ENCODE measurements at places on chromosomes 13 and 19. TPM values are rescaled to one million over a fixed set of nuclear protein-coding genes. Genes with fewer than 3 reads are reported as not detected.
A peak's percentile ranks its signal among the peaks of the same experiment; 100 is the strongest.

DNA sequence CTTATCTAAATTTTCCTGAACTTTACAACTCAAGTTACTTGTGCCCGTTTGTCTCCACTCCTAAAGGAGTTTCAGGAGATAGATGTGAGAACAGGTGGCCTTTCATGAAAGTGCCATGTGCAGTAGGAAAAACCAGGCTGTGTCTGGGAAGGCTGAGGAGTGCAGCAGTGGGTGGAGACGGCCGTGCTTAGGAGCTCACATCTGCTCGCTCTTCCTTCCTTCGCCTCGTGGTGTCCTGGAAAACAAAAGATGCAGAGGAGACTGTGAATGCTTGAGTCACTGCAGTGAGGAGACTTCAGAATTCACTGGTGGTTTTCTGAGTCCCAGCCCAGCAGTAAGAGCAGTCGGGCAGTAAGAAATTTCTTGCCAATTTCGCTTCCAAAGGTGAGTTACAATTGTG, 138.4 kb upstream of the RNF113B start:
- DNase-seq = no peak

DNA sequence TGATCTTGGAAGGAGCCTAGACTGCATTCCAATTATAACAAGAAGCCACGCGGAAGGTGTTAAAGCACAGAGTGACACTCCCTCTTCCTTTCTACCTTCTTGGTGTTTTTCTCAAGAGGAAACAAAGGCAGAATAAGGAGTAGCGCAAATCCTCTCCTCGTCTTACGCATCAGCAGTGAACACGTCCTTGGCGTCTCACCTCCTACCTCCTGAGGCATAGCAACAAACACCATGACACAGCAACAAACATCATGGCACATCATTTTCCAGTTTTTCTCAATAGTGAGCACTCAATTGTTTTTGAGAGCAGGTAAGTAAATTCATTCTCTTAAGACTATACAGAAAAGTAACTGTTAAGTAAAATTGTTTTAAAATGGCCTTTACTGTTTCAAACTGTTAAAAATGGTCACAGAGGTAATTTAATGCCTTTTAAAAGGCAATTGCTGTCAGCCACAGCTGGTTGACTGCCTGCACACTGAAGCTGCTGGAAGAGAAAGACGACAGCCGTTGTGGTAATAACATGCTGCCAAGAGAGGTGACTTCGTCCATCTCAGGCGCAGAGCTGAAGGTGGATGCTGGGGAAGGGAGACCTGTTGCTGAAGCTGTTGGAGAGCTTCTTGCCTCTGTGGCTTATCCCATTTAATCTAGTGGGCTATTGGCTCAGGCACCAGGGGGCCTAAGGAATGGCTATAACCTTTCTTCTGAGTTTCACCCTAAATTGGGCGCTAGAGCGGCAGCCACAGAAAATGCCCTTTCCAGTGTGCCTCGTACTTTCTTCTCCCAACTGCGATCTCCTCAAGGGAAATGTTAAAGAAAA, 703.7 kb downstream of the UQCRFS1 start:
- DNase-seq = no peak

Gene CYP4F22
- 0.64 TPM for polyA plus RNA-seq

GRCh38 chr13:97883396-97883795, 70.1 kb upstream of the IPO5 start:
- DNase-seq = no peak

DNA sequence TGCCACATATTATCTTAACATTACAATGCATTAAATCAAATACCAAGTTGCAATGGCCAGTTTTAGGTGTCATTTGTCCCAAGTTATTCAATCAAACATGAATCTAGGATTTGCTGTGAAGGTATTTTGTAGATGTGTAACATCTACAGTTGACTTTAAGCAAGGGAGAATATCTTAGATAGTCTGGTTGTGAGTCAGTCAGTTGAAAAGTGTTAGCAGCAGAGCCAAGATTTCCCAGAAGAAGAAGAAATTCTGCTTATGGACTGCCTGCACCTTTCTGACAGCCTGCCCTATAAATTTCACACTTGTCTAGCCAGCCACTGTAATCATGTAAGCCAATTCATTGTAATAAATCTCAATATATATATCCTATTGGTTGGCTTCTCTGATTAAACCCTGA, 41.3 kb upstream of the INTS6 start:
- DNase-seq = no peak

GRCh38 chr13:110024645-110024980, 238.2 kb upstream of the IRS2 start:
- DNase-seq = no peak

Gene PSG2
- 0.05 TPM for polyA plus RNA-seq

DNA sequence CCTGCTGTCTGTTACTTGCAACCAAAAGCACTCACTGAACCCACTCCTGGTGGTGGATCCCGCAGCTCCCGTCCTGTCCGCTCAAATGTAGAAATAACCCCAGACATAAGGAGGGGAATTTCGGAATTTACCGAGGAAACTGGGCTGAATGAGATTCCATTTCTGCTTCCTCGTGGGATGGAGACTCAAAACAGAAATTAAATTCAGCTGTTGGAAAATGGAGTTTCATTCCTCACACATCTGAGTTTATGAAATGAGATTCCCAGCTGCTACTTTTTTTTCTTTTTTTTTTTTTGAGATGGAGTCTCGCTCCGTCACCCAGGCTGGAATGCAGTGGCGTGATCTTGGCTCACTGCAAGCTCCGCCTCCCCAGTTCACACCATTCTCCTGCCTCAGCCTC, 44.3 kb downstream of the COLGALT1 start:
- DNase-seq = no peak

Gene ARL11
- polyA plus RNA-seq = 2.7 TPM

DNA sequence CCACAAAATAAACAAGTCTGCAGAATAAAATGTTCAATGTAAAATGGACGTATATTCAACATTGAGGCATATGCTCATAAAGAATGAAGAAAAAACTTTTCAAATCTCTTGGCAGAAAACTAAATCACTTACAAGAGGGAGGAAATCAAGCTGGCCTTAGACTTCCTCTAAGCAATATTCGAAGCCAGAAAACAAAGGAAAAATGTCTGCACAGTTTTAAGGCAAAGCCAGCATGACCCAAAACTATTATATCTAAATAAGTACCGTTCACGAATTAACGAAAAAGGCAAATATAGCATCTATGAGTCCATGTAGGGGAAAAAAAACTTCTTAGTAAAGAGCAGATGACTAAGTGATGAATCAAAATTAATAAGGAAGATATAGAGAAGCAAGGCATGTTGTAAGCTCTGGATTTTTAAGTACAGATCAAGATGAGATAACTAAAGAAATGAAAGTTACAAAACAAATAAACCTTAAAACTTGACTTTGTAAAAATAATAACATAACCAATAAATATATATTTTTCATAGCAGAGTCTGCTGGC, 101.3 kb downstream of the KCNRG start:
- DNase-seq = no peak

Gene LIM2
- polyA plus RNA-seq = not detected

Gene DCUN1D2
- polyA plus RNA-seq = 22.5 TPM

- DNase-seq = no peak
These were observed 11.6 kb upstream of the HTR2A start for GRCh38 chr13:46908501-46908900.

DNA sequence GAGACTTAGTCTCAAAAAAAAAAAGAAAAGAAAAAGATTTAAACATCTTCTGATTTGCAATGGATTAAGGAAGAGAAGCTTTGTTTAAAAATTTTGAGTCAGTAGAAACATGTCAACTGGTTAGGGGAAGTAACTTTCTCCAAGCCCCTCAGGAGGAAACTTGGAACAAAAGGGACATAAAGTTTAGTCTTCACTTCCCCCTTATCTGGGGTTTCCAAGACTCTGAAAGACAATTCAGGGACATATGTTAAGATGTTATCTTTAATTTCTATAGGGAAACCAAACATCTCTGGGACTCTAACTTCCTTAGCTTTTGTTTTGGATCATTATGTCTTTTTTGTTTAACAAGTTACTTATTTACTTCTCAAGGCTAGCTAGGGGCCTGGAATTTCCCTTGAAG, 20.1 kb upstream of the MRI1 start:
- DNase-seq = no peak

Gene CLC
- 6.3 TPM for polyA plus RNA-seq

Gene FFAR1
- 0.05 TPM for polyA plus RNA-seq

- no peak for DNase-seq
These were observed 65.8 kb upstream of the SERP2 start for GRCh38 chr13:44307844-44308243.

DNA sequence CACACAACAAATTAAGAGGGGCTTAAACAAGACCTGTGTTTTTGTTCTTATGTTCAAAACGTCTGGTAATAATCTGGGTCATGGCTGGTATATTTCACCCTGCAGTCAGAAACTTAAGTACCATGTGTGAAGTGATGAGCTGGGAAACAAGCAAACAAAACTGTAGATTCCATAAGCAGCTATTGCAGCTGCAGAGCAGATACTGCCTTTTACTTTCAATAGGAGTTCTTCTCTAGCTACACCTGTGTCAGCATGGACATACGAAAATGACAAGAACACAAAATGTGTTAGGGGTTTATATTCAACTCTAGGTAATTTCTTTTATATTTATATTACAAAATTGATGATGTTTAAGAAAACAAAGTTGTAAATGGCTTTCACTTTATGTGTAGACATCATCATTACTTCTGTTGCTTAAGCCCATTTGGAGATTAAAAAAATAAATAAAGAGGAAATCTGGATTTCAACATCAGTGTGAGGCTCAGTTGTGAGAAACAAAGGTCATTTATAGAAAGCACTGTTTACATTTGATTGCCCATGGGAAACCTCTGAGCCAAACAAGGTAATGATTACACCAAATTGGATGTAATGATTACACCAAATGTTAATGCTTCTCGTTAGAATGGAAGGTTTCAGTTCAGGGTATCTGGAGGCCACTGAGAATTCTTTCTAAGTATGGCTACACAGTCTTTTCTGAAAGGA, 451.0 kb upstream of the SLC10A2 start:
- no peak for DNase-seq

Gene CYP4F3
- polyA plus RNA-seq = 2.1 TPM

- no peak for DNase-seq
These were observed 33.6 kb downstream of the CEBPG start for GRCh38 chr19:33407140-33407551.

GRCh38 chr19:55028757-55029156, 9.3 kb downstream of the GP6 start:
- DNase-seq = no peak

- DNase-seq = peak; percentile 76
These were observed 21.9 kb downstream of the ATP11A start for GRCh38 chr13:112711528-112712265.

Gene CYP2A6
- 0.16 TPM for polyA plus RNA-seq

GRCh38 chr13:110978390-110978789, 63.5 kb upstream of the ANKRD10 start:
- DNase-seq = no peak

- no peak for DNase-seq
These were observed 33.8 kb downstream of the ZFR2 start for GRCh38 chr19:3835055-3835435.

DNA sequence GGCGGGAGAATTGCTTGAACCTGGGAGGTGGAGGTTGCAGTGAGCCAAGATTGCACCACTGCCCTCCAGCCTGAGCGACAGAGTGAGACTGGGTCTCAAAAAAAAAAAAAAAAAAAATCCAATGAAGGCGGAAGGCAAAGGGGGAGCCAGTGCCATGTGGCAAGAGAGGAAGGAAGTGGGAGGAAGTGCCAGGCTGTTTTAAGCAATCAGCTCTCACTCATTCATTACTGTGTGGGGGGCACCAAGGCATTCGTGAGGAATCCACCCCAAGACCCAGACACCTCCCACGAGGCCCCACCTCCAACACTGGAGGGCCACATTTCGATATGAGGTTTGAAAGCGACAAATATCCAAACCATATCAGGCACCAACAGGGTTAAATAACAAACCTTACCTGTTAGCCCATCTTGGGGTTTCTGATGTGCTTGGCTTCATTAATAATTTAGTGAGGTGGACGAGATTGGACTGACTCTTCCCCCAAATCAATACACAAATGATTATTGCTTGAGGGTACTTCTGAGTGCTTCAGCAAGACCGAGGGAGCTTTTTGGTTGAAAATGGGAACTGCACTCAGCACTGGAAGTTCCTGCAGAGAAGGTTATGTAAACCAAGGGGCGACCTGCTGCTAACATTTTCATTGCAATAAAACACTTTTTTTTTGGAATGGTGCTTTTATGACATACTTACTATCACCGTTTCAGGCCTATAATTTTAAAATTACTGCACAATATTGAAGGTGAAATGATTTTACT, 7.5 kb upstream of the LRP3 start:
- no peak for DNase-seq

DNA sequence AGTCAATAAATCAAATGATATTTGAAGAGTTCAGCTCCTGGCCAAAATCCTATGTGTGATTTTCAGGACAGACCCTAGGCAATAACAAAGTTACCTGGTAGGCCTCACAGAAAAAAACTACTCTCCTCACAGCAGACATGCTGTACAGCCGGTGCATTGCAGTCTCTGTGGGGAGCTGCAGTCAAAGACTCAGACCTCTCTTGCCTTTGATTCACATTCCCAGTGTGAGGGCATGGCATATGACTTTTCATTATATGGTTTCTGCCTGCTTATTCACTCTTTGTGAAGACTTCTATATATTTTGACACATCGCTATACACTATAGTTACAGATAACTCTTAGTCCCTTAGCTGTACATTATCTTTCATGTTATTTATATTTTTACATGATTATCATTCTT, 2684.3 kb upstream of the PCDH20 start:
- no peak for DNase-seq

DNA sequence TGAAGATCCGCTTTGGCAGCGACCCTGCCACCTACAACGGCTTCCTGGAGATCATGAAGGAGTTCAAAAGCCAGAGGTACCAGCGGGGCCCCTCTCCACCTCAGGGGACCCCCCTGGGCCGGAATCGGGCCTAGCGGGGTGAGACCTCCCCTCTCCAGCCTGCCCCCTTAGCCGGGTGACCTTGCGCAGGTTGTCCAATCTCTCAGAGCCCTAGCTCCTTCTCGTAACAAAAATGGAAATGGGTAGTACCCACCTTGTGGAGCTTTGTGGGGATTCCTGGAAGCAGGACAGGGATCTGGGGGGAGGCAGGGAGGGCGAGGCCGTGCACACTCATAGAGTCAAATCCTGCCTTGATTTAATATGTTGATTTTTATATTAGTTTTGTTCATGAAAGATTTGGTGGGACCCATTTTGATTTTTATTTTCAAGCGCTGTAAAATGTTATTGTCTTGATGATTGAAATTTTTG, 658 bp downstream of the SIN3B start:
- no peak for DNase-seq

DNA sequence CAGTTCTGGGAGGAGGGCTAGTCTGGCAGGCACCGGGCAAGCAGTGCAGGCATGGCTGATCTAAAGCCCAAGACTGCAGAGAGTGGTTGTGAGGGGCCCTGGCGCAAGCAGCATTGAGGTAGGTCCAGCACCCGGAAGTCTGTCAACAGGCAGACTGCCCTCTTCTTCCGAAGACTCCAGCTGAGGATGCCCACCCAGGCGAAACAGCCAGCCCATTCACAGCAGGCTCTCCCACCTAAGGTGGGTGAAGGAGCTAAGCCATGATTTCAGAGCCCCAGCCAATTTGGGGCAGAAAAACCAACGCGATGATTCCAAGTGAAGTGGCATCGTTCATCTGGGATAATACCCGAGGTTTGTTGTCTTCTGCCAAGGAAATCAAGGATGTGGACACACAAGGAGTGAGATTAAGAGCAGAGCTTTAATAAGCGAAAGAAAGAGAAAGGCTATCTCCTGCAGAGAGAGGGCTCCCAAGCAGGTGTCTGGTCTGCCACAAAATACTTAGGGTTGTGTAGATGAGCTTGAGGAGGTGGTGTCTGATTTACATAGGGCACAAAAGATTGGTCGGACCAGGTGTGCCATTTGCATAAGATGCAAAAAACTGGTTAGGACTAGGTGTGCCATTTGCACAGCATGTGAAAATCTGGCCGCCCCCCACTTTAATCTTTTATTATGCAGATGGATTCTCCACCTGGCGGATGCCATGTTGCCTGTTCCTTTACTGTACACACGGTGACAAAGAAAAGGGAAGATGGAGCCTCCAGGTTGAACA, 22.6 kb downstream of the FAM124A start:
- DNase-seq = no peak

Gene OLFM4
- 38.9 TPM for polyA plus RNA-seq
